ENCODE measurements at places on chromosomes 2 and 18.

- no peak for DNase-seq
These were observed 12.5 kb upstream of the DOK6 start for GRCh38 chr18:69388222-69388621.

DNA sequence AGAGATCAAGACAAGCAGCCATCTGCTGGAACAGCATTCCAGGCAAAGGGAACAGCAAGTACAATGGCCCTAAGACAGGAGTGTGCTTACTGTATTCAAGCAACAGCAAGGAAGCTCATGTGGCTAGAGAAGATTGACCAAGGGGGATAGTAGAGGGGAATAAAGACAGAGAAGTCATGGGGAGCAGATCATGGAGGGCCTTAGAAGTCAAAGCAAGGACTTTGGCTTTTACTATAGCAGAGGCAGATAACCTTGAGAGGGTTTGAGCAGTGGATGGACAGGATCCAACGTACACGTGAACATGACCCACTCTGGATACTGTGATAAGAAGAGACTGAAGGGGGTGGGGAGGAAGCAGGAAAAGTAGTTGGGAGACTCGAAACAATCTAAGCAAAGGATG lies 26.9 kb downstream of the SP5 start:
- no peak for DNase-seq

- no peak for DNase-seq
These were observed 189.6 kb upstream of the RMP24 start for GRCh38 chr18:35782926-35783325.

- DNase-seq: no peak
These were observed 78.0 kb upstream of the BZW1 start for GRCh38 chr2:200733713-200734198.

DNA sequence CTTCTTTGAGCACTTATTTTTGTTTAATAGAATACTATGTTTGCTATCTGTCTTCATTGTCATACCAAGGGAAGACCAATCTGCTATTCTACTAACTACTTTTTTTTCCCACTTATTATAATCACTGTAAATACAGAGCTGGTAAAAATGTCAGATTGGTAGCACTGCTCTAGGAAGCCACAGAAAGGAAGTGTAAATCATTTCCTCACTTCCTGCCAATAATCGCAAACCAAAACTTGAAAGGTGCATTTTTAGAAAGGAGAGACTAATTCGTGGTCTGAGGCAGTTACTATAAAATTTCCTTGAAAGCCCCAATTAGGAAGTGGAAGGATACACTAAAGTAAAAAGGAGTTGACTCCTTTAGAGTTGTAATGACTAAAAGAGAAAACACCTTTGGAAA lies 13.9 kb upstream of the THSD7B start:
- DNase-seq: no peak

DNA sequence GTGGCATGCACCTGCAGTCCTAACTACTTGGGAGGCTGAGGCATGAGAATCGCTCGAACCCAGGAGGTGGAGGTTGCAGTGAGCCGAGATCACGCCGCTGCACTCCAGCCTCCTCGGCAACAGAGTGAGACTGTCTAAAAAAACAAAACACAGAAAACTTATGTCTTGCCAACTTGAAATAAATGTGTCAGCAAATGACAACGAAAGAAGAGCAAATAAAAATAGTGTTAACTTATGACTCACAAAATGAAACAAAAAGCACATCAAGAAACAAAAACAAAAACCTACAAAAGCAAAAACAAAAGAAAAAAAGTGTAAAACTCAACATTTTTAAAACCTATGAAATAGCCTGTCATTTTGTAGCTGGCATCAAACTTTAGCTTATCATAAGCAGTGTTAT lies 65.2 kb downstream of the KCNH7 start:
- no peak for DNase-seq

GRCh38 chr2:74522516-74522915 lies 3.5 kb downstream of the DQX1 start:
- DNase-seq: no peak

DNA sequence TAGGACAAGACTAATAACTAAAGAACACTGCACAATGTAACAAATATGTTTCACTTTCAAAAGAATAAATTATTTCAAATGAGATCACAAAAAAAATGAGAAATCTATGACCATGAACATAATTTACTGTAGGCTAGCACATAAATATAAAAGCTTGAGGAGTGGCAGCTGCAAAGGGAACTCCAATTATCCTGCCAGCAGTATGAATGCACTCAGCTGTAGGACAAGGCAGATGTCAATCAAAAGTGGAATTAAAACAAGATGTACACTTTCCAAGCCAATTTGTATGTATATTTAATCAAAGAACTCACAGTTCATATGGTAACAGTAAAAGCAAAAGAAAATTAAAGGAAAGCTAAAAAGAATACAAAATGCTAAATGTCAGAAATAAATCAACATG lies 76.6 kb upstream of the NCKAP5 start:
- DNase-seq: no peak

DNA sequence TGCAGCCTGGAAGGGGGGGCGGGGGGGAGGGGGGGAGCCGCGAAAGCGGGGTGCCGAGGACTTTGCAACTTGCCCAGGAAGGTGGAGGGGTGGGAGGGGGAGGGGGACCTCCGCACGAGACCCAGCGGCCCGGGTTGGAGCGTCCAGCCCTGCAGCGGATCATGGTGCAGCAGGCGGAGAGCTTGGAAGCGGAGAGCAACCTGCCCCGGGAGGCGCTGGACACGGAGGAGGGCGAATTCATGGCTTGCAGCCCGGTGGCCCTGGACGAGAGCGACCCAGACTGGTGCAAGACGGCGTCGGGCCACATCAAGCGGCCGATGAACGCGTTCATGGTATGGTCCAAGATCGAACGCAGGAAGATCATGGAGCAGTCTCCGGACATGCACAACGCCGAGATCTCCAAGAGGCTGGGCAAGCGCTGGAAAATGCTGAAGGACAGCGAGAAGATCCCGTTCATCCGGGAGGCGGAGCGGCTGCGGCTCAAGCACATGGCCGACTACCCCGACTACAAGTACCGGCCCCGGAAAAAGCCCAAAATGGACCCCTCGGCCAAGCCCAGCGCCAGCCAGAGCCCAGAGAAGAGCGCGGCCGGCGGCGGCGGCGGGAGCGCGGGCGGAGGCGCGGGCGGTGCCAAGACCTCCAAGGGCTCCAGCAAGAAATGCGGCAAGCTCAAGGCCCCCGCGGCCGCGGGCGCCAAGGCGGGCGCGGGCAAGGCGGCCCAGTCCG lies 540 bp downstream of the SOX11 start:
- no peak for DNase-seq

DNA sequence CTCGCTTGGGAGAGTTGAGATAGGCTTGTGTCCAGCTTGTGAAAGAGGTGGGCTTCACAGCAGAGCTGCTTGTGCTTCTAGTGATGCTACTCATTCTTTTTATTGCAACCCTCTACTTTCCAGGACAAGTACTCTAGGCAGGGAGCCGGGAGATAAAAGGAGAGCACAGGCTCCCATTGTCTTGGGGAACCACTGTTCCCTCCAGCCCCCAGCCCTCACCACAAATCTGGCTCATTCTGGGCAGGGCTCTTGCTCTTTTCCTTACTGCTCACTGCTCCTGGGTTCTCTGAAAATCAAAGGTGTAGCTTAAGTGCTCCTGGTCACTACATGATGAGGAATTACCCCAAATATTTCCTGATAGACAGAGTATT lies 81.4 kb downstream of the CABYR start:
- DNase-seq: no peak

DNA sequence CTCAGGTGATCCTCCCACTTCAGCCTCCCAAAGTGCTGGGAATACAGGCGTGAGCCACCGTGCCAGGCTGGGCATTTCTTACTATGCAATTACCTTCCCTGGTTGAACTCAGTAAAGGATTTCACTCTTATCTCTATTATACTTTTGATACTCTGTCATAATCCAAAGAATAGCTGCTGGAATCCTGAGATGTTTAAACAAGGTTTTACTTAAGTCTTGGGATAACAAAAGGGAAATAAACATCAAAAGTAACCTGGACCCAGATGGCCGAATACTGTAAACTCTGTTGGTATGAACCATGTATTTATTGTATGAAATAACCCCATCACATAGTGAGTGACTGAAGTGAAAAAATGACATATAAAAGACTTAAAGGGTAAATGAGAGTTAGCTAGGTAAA lies 11.9 kb upstream of the DLX2 start:
- DNase-seq: no peak

DNA sequence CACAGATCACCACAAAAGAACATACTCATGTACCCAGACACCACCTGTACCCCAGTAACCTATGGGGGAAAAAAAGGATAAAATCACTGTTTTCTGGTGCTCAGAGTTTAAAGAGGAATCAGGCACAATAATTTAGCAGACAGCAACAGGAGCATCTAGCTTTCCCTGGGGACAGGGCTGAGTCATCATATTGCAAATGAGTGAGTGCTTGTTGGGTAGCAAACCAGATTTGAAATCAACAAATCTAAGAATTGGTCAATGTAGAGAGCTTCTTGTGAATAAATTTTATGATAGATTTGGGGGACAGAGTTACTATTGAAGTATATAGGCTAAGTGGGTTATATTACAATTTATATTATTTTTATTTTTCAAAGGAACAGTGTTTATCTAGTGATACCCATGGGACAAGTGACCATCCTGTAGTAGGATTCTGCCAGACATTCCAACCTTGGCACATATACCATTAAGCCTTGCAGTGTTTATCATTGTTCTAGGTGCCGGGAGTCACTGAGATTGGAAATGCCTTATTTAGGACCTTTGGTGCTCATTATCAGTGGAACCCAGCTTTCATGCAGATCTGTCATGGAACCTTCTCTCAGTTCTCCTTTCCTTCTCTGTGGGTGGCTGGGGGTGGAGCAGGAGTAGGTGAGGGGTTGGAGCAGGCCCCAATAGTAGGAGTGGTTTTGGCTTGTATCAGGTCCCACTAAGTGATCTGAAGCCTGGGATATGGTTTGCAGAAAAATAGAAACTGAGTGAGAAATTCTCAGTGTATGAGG lies 117.2 kb downstream of the CERS6 start:
- DNase-seq: no peak

DNA sequence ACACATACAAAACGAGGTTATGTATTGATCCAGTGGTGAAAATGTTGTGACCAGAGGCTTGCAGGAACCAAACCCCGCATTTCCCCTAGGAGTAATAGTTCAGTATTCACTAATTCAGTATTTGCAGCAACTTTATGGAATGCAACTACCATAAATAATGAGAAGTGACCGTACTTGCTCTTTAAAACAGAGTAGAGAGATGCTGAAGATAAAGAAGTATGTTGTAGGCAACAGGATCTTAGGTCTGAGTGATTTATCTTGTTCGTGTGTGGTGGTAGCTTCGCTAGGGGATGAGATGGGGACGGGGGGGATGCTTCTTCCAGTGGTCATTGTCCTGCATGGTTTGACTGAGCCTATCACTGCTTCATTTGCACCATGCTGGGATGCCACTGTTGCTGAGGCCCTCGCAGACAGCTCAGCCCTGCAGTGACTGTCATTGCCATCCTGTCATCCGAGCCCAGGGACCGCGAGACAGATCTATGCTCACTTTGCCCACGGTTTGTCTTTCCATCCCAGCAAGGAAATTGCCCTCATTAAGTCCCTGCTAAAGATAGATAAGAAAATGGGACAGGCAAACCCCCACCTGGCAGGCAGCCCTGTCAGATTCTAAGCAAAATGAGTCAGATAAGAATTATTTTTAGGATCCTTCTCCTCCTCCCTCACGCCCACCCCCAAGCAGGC lies 181.3 kb downstream of the CTIF start:
- DNase-seq: no peak

DNA sequence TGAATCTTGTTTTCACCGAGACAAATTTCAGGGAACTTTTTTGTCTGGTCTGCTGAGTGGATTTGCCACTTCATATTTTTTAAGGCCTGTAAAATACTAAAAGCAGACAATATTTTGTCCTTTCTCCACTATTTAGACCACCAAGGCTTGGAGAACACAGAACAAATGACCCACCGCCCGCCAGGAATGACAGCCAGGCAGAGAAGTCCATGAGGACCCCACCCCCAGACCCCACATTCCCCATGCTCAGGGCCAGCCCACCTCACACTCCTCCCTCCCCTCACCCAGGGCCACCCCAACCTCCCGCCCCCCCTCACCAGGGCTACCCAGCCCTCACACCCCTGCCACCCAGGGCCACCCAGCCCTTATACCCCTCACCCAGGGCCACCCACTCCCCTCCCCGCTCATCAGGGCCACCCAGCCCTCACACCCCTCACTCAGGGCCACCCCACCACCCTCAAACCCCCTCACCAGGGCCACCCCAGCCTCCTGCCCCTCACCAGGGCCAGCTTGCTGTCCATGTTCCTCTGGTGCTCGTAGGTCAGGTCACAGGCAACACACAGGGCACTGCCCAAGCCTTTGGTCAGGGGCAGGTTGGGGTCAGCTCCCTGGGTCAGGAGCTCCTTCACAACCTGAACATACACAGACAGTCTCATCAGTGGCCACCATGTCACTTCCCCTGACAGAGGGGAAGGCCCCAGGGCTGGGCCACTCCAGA lies 50.6 kb downstream of the ANKMY1 start:
- DNase-seq: no peak

- no peak for DNase-seq
These were observed 133.5 kb downstream of the TMEM182 start for GRCh38 chr2:102895376-102895775.

- no peak for DNase-seq
These were observed 24.6 kb upstream of the SLC35F6 start for GRCh38 chr2:26739514-26739913.

- DNase-seq: no peak
These were observed 6.2 kb downstream of the ANKRD23 start for GRCh38 chr2:96837575-96837974.

Measured in H1 (cell line).